Fibroblast of mammary gland (primary cell): ENCODE measurements at places on chromosomes 13 and 19.

DNA sequence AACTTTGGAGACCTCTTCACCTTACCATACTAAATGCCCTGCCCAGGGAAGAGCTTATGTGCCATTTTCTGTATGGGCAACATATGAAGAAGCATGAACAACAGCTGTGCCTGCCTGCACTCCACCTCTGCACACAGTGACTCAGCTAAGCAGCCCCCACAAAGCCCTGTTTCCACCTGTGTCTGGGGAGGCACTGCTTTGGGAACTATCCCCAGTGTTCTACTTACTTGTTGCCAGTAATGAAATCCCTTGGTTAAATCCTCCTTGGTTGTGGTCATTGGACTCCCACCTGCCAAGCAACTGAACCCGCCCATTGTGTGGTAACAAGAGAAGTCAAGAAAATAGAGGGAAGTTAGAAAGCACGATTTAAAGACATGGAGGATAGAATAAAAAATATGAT is 84.6 kb downstream of the NALCN start:
- DNase-seq, result no peak

GRCh38 chr13:113489549-113490495 is 689 bp downstream of the DCUN1D2 start:
- peak; percentile 37 for DNase-seq

- no peak for DNase-seq
Measured at GRCh38 chr19:13573056-13573667, 66.9 kb upstream of the CACNA1A start.

- no peak for DNase-seq
Measured at GRCh38 chr19:55179606-55180484, at the start of gene SYT5. Gene SYT5, minus strand, starts transcription at chr19:55180289. Its CDS starts 1,248 bp downstream, at chr19:55179041.

DNA sequence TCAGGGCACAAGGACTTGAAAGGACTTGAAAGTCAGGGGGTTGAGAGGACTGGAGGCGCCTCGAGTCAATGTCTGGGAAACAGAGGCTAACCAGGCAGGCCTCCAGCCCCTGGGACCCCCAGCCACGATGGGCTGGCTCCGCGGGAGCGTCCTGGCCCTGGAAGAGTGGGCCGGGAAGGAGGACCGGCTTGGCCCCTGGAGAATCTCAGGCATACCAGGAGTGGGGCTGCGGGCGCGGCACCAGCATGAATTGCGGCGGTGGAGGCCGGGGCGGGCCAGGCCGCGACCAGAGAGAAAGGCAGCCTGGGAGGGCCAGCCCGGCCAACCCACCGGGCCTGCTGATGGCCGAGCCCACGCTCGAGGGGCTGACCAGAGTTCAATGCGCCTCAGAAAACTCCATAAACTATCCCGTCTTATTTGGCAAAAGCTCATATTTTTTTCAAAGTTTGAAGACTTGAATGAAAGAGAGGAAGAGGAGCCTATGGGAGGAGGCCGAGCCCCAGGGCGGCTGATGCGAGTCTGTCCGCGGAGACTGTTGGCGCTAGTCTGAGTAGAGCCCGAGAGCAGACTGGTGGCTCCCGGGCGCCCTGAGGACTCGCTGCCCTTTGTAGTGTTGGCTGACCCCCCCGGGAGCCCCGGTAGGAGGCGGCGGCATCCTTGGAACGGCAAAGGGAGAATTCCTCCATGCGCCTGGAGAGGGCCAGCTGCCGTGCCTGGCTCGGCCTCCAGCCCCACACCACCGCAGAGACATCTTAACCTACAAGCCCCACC is 68.0 kb downstream of the MLLT1 start:
- DNase-seq, result no peak

GRCh38 chr19:10404888-10405820 is 1.8 kb upstream of the CDC37 start:
- no peak for DNase-seq

DNA sequence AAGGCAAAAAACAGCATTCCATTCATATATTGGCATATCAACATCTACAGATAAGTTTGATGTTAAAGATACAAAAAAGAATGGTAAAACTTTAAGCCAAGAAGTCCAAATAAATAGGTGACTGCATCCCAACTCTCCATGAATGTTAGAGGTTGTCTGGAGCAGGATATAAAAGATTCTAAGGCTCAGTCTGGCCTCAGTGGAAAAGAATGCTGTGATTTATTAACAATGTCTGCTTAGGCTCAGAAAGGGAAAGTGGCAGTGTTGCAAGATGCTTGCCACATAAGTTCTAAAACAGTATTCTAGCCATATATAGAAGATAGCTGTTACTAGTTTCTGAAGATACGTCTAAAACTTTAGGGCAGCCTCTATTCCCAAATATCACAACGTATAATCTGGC is 179.8 kb upstream of the NBEA start:
- DNase-seq, result no peak

- no peak for DNase-seq
Measured at GRCh38 chr13:43988302-43988701, 108.6 kb downstream of the LACC1 start.

GRCh38 chr19:18388100-18388959 is 2.4 kb downstream of the GDF15 start:
- peak; percentile 42 for DNase-seq

DNA sequence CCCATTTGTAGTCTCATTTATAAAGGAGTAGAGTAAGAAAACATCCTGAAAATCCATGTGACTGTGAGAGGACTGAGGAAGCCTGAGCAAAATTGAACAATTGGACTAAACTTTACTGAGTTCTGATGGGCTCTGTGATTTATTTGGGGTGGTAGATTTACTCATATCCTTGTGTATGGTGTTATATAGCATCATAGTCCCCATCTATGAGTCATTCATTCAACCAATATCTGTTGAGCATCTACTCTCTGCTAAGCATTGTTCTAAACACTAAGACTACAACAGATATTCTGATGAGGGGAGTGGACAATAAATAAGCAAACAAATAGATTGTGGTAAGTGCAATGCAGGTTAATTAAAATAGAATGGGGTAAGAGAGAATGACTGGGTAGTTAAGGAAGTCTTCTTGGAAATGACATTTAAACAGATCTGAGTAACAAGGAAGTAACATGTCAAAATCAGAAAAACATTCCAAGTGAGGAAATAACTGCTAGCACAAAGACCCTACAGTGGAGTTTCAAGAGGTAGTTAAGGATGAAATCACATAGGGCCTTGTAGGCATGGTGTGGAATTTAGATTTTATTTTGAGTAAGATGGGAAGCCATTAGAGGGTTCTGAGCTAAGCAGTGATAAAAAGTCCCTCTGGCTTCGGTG is 36.3 kb upstream of the MLNR start:
- DNase-seq, result peak; percentile 61

GRCh38 chr13:65650321-65650720 is 1579.8 kb downstream of the PCDH9 start:
- DNase-seq, result no peak
